ENCODE measurements at places on chromosomes 2 and 18.

DNA sequence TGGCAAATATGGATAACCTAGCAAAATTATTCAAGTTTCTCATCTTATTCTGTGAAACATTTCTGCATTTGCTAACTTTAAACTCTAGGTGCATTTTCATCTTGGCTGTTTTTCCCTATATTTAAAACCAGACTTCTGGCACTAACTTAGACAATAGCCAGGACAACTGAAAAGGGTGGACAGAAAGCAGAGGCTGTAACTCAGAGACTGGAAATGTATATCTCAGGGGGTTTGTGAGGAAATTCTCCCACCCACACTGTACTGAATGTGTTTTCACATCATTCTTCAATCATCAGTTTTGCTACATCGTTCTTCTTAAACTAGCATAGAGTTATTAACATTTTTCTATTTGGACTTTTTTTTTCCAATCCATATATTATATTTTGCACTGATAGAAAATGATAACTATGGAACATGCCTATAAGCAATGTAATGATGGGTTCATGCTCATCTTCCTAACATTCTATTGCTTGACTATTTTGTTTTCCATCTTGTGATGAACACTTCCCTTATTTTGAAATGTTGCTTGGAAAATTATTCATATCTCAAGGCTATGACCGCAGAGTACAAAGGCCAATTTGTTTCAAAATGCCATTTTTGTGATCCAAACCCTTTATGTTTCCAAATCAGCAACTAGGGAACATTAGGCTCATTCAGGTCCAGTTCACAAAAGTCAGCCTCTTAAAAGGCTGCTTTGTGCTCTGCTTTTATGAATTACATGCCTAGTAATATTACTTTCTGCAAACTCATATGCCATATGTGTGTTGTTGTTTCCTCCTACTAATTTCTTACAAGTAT lies 125.8 kb upstream of the CDH19 start:
- no peak for DNase-seq

- DNase-seq, result no peak
Observed at GRCh38 chr2:44136252-44136651, 32.4 kb upstream of the PPM1B start.

GRCh38 chr2:191215230-191215629 lies 30.0 kb upstream of the MYO1B start:
- no peak for DNase-seq

DNA sequence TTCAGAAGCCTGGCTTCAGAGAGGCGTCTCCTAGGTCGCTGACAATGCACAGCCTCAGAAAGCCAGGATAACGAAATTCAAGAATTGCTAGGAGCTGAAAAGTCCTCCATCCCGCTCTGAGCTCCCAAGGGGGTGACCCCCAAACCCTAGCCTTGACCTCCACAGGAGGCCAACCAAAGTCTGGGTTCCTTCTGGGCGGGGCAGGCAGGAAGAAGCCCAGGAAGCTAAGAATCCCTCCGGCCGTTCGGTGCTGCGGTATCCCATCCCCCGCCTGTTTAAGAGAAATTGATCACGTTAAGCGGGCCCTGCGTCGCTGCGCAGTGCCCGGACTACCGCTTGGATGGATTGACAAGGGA lies 2.5 kb upstream of the OSR1 start:
- no peak for DNase-seq

GRCh38 chr2:45610281-45611019 lies 617 bp downstream of the SRBD1 start:
- no peak for DNase-seq

- DNase-seq, result no peak
Observed at GRCh38 chr2:120653046-120653445, 82.6 kb upstream of the GLI2 start.

GRCh38 chr2:16172324-16173175 lies 232.2 kb downstream of the MYCN start:
- no peak for DNase-seq

DNA sequence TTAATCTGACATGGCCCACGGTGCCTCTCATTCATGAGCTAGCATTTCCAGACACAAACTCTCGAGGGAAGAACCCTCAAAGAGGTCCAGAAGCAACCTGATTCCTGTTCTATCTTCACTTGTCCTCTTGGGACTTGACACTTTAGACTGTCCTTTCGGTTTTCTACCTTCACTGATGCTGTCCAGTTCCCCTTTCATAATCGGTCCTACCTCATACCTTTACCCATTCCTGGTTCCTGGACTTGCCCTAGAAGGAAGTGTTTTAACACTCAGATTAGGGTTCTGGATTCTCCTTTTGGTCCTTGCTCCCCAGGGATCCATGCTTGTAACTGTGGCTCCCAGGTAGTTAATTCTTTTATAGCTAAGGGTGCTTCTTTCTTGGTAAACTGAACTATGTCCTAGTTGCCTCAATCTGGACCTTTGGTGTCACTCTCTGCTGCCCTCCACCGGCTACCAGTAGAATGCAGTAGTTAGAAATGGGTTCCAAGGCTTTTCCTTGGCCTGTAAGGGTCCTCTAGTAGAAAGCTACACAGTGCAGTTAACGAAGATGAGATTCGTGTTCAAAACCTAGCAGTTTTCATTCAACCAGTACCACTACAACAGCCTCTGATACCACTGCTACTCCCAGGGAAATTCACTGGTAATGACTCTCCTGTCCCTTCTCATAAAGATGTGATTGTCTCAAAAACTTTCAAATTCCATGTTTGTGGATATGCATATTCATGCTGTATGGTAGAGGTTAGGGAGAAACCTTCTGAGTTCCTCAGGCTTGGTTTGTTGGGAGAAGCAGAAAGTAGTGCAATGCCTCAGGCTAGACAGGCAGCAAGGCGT lies 178.1 kb upstream of the CYP26B1 start:
- no peak for DNase-seq

- DNase-seq, result no peak
Observed at GRCh38 chr2:88133875-88134274, 6.0 kb upstream of the FABP1 start.

DNA sequence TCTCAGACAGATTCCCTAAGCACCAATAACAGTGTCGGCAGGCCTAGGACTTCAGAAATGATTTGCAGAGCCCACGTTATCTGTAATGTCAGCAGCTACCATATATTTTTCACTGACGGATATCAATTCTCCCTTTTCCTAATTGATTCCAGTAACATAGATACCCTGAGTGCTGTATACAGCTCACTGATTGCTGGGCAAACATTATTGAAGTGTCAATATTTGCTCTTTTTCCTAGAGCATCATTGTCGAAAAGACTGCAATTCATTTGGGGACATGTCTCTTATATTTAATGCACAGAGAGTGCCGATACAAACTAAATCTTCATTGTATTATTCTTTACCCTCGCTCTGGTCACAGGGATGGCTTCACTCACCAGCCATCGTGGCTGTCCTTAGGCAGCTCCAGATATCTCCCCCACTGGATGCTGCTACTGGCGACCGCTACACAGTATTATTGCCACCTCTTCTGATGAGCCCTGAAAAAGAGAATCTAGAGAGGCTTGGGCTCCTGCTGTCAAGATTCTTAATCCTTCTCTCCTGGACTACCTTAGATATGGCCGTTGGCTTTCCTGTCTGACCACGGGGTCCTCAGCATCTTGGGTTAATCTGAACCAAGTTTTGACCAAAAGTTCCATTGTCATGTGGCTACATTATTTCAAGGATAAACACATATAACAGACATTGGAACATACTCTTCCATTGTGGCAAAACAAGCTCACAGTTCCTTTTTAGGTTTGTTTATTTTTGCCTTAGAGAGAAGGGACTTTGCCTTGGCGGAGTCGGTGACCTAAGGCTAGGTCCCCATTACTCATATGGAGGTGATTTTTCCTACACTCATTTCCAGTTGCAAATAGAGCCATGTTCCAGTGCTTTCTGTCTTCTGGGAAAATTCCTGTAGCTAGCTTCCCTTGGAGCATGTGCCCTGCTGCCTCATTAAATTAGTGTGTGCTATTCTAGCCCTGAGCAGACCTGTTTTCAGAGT lies 105.4 kb downstream of the CPO start:
- DNase-seq, result no peak

- no peak for DNase-seq
Observed at GRCh38 chr2:4791488-4791887, 900.7 kb upstream of the SOX11 start.

GRCh38 chr2:141137122-141137693 lies 993.6 kb downstream of the LRP1B start:
- no peak for DNase-seq

GRCh38 chr2:207238831-207239701 lies 73.3 kb upstream of the KLF7 start:
- no peak for DNase-seq

- DNase-seq, result no peak
Observed at GRCh38 chr18:57113799-57114420, 33.0 kb upstream of the BOD1L2 start.

- DNase-seq, result no peak
Observed at GRCh38 chr18:33946336-33946735, 278.4 kb downstream of the NOL4 start.

- DNase-seq, result no peak
Observed at GRCh38 chr2:167057446-167057845, 169.2 kb downstream of the XIRP2 start.

GRCh38 chr2:198098918-198099317 lies 294.5 kb downstream of the PLCL1 start:
- DNase-seq, result no peak

- DNase-seq, result no peak
Observed at GRCh38 chr2:226583715-226584114, 215.9 kb downstream of the IRS1 start.

DNA sequence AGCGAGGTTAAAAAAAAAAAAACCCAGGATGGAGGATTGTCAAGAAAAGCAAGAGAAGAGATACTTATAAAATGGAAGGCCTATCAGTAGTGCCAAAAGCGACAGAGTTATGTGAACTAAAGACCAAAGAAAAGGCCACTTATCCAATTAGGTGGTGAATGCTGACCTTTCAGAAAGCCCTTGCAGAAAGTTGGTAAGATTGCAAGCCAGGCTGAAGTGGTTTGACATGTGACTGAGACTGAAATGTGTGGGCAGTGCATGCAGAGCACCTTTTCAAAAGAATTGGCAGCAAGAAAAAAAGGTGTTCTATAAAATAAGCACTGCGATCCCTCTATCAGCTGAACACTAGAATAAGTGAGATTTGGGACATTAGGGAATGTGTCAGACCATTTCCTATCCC lies 379.4 kb upstream of the FAM98A start:
- no peak for DNase-seq

- DNase-seq, result no peak
Observed at GRCh38 chr18:77866351-77866750, 616.7 kb downstream of the GALR1 start.

- no peak for DNase-seq
Observed at GRCh38 chr2:44713170-44713569, 228.3 kb upstream of the SIX3 start.

GRCh38 chr18:80126797-80127196 lies 17.7 kb downstream of the ADNP2 start:
- DNase-seq, result no peak

DNA sequence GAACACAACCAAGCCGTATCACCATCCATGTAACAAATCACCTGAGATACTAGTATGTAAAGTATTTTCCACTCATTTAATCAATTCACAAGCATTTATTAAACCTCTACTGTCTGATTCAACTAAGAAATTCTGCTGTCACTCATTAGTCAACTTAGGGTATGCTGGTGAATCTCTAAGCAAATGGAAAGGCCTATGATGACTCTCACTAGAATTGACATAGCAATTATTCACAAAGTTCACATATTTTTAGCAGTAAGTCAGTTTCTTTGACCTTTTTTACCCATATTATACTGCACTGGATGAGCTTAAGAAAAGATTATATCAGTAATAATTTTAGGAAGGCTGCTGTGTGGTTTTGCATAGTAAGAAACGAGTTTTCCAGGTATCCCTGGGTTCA lies 130.1 kb downstream of the SLC8A1 start:
- DNase-seq, result no peak

Data from cortex of kidney (tissue), 1 donor.